ENCODE measurements at places on chromosomes 6 and 20.

- no peak for DNase-seq
These were observed 20.4 kb upstream of the SIRPD start for GRCh38 chr20:1577906-1578305.

- no peak for DNase-seq
These were observed 31.6 kb downstream of the DLL1 start for GRCh38 chr6:170259278-170259677.

- peak; percentile 45 for DNase-seq
These were observed 83.1 kb downstream of the TRMT11 start for GRCh38 chr6:126069449-126069848.

DNA sequence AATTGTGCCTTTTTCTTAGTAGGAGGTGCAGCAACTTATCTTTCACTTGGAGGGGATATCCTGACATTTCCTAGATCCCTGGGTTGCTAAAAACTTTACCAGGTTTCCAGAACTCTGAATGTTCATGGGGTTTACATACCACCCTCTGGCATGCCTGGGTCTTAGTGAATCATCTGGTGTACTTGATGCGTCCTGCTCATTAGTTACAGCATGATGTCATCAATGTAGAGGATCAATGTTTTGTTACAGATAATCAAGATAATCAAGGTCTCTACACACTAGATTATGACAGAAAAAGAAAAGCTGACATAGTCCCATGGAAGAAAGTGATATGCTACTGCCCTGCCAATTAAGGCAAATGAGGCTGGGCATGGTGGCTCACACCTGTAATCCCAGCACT, 27.0 kb downstream of the FITM2 start:
- no peak for DNase-seq

GRCh38 chr6:20313960-20314530, 87.6 kb upstream of the E2F3 start:
- no peak for DNase-seq

- no peak for DNase-seq
These were observed 55.5 kb downstream of the B3GAT2 start for GRCh38 chr6:70901324-70901723.
